ENCODE measurements at places on chromosomes 7 and 10.

DNA sequence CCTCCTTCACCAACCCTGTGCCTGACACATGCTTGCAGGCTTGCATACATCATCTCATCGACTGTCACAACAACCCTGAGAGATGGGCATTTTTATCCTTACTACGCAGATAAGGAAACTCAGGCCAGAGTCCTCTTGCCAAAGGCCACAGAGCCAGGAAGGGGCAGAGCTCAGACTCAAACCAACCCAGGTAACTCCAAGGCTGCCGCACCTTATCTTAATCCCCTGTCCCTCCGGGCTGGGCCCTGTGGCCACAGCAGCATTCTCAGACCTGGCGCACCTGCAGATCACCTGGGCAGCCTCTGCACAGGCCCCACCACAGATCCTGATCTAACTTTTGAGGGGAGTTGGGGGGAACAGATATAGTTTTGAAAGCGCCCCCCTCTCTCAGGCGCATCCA, 35.1 kb downstream of the SORBS1 start:
- DNase-seq: no peak

DNA sequence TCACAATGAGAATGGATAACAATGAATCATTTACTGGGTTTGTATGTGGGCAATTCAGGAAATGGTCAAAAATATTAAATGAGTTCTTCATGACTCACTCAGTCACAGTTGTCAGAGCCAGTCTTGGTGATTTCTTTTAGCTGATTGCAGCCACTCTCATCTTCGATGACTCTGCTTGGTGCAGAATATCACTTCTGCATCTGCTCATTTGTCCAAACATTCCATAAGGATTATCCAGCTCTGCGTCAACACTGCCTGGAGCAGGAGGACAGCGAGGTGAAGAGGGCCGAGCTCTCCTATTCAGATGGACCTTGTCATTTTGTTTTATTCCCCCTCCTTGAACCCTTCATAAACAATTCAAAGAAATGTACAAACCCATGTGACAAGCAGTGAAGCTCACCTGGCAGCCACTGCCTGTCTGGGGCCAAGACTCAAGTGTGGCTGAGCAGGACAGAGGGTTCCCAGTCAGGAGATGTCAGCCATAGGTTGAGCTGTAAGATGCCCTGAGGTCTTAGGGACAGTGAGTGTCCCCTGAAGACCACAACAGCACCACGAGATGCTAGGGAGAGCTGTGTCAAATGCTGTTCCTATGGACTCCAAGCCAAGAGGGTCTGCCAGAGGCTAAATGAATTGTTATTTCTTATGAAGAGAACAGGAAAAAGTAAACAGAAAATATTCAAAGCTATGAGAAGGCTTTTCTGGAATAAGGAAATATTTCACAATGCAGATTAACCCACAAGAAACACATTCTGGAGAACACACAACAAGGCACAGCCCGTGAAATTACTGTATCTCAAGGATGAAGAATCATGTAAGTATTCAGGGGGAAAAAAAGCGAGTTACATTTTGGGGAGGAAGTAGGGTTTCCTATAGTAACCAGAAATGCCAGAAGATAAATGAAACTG, 33.1 kb upstream of the EGFR start:
- no peak for DNase-seq

DNA sequence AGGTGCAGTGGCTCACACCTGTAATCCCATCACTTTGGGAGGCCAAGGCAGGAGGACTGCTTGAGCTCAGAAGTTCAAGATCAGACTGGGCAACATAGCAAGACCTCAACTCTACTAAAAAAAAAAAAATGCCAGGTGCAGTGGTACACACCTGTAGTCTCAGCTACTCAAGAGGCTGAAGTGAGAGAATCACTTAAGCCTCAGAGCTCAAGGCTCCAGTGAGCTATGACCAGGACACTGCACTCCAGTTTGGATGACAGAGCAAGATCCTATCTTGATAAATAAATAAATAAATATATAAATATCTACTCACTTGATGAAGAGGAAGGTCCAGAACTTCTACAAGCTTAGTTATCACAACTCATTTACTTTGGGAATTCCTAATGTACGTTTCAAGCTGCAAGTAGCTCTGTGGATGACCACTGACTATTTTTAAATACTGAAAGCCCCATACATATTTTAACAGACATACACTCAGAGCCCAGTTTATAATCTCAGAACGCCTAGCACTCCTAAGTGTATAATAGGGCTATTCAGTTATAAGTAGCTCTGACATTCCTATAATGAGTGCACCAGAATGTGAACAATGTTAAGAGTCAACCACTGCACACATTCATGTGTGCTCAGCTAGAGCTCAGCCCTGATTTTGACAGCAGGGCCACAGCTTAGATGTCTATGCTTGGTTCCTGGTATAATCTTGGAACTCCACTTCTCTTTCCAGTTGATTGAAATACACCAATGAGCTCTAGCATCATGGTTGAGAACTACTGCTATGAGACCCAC, 119.1 kb downstream of the CUBN start:
- DNase-seq: no peak

- no peak for DNase-seq
Observed at GRCh38 chr10:13527864-13528122, 1.0 kb downstream of the BEND7 start.

DNA sequence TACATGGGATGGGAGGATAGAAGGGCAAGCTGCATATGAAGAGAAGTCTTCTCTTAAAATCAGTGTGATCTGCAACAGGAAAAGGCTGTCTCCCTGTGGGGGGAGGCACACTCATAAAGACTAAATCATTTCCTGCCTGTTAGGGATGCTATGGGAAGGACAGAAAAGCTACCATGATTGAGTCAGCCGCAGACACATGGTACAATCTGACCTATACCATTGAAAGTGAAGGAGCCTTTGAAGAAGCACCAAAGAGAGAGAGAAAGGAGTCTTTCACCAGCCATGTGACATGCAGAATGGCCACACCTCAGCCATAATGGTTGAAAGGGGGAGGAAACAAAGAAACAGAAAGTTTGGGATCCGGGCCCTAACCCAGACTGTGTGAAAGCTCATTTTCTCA, 29.1 kb downstream of the NUDCD3 start:
- no peak for DNase-seq

GRCh38 chr7:157616426-157616825, 279.6 kb downstream of the DNAJB6 start:
- DNase-seq: no peak

GRCh38 chr7:18352339-18353255, 143.0 kb upstream of the HDAC9 start:
- DNase-seq: no peak

- no peak for DNase-seq
Observed at GRCh38 chr7:48786951-48787350, 137.4 kb upstream of the CDC14C start.

- no peak for DNase-seq
Observed at GRCh38 chr10:79488336-79488735, 24.0 kb upstream of the EIF5AL1 start.

DNA sequence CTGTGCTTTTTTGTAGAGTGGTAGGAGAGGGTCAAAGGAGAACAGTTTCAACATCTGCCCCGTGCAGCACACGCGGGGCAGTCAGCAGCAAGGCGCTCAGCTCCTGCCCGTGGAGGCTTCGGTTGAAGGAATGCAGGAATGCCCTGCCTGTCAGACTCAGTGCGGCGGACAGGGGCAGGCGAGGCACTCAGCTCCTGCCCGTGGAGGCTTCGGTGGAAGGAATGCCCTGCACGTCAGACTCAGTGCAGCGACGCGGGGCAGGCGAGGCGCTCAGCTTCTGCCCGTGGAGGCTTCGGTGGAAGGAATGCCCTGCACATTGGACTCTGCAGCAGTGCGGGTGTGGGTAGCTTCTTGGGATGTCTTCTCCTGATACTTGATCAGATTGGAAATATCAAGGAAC, 37.0 kb downstream of the PPP2R2D start:
- no peak for DNase-seq

GRCh38 chr10:72738486-72738885, 46.5 kb downstream of the MCU start:
- DNase-seq: no peak

DNA sequence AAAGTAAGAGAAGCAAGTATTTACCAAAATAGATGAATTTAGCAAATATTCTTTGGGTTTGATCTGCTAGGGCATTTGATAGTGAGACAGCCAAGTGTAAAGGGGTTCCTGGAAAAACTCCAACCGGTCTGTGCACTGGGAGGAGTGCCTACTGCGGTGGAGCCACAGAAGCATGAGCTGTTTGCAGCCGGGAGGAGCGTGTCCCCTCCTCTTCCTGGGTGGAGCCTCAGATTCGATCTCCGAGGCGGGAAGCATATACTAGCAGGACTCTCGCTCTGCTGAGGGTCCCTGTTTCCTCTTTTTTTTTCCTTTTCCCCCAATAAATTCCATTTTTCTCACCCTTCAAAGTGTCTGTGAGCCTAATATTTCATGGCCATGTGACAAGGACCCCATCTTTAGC, 45.1 kb upstream of the MET start:
- DNase-seq: no peak

GRCh38 chr7:26101361-26102151, 50.4 kb upstream of the NFE2L3 start:
- no peak for DNase-seq

GRCh38 chr7:87426160-87426559, 49.3 kb downstream of the ABCB4 start:
- DNase-seq: no peak

DNA sequence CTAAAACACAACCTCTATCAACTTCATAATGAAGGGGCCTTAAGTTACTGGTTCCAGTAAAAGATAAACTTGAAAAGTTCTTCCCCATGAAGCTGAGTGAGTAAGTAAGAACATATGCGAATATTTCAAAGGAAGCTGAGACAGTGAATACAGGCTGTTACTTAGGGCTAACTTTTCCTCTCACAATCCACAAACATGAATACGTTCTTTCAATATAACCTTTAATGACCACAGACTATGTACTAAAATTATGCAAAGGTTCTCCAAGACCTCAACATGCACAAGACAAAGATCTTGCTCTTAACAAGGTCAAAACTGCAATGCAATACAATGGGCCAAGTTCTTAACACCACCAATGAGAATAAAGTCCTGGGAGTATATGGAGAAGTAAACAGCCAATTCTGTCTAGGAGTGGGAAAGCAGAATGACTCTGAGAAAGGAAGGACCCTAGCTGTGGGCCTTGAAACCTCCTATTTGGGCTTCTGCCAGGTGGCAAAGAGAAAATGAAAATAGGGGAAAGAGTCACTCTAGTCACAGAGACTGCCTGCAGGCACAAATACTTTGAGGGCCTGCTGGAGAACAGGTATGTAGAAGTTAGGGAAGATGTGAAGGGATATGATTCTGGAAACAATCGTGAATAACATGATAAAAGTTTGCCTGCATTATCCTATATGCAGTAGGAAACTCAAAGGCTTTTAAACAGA, 43.7 kb downstream of the OSBPL3 start:
- no peak for DNase-seq

DNA sequence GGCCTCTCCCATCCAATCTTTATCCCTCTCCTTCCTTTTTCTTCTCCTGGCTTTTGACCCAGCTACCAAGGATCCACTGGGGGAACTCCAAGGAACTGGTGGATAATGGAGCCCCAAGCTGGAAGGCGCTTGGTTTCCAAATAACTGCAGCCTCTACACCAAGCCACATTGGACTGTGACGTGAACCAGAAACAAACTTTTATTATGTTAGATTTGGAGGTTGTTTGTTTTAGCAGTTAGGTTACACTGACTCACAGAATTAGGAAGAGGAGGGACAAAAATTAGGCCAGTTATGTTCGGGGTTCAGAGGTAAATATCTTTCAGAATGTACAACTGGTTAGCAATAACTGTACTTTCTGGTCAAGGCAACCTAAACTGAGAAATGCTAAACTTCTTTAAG, 21.3 kb upstream of the ANK3 start:
- no peak for DNase-seq

GRCh38 chr7:156747718-156748117, 107.1 kb downstream of the RNF32 start:
- no peak for DNase-seq

- no peak for DNase-seq
Observed at GRCh38 chr10:96922978-96923948, 91.2 kb downstream of the LCOR start.

DNA sequence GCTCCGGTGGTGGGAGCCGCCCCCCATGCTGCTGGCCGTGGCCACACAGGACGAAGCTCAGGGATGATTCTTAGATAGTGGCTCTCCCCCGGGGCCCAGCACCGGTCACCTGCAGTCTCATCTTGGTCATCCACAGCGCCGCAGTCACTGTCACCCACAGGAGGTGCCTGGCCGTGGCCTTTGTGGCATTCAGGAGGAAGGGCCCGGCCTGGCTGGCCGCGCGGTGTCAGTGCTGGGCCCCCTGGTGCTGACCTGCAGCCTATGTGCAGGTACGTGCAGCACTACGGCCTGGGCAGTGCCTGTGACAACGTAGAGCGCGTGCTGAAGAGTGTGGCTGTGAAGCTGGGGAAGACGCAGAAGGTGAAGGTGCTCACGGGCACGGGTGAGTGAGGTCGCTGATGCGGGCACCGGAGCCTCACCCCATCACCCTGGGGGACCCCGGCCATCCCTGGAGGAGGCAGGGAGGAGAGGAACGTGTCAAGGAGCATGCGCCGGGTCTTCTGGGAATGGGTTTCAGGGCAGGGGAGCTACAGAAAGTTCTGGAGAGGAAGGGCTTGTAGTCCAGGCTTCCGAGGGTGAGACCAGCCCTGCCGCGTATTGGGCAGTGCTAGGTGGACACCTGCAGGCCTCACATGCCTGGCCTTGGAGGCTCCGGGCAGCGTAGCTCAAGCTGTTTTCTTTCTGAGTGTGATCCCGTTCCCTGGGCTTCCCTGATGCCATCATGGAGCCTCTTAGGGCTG, 5.0 kb downstream of the SPRN start:
- no peak for DNase-seq

DNA sequence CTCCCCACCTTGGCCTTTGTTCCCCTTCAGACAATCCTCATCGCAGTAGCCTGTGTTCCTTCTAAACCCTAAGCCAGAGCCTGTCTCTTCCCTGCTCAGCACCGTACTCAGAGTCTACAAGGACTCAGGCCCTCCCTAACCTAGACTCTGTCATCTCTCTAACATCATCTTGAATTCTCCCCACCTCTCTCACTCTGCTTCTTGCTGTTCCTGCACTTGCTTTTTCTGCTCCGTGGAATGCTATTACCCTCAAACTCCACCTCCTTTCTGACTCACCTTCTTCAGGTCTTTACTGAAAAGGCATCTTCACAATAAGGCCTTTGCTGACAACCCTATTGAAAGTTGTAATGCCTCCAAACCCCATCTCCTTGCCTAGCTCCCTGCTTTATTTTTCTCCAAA, 141.0 kb downstream of the DKK1 start:
- DNase-seq: no peak

DNA sequence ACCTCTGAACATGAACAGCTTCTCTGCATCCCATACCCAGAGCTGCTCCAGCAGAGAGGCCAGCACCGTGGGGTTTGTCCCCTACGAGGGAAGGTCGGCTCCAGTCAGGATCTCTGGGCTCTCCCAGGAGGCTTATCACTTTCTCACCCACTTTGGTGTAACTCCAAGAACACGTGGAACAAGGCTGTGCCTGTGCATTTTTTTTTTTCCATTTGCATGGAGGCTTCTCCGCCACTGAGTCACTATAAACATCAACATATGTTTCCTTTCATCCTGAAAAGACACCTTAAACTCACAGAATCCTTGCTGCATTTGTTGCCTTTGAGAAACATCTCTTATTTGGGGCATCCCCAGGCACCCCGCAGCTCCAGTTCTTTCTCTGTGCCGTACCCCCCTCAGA, 29.4 kb upstream of the ECHDC3 start:
- no peak for DNase-seq

GRCh38 chr7:36637417-36637816, 86.9 kb downstream of the AOAH start:
- no peak for DNase-seq

Data from cortex of kidney (tissue), 1 donor.